D341Med (cell line): ENCODE measurements at places on chromosomes 16 and 17.

DNA sequence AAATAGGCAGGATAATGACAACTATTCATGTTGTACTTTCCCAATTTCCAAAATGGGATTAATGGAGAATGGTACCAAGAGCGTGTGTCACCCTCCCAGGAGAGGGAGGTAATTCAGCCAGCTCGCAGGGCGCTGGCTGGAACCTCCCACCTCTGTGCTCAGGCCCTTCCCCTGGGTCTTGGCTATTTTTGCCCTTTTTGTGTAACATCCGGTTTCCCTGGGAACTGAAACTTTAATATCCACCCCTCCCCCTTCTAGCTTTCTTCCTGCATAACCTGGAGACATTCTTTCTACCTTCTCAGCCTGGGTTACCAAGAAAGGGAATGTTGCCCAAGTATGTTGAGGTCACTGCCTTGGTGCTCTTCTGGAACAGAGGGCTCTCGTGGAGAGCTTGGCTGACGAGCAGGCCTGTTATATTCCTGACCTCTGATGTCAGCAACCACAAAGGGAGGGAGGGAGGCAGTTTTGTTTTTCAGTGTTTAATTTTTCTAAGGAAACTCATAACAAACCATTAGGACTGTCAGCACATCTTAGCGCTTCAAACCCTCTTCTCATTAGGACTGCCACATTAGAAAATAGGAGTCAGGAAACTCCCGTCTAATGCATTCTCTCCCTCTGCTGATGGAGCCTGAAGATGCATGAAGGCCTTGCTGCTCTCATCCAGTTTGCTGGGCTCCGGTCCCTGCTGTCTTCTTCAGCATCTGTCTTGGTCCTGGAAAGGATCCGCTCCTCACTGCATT is 25.6 kb downstream of the ITGB3 start:
- DNase-seq = no peak

- DNase-seq = no peak
These were observed 6.7 kb upstream of the WWOX start for GRCh38 chr16:78092758-78093157.

- DNase-seq = no peak
These were observed 123.7 kb upstream of the CCL2 start for GRCh38 chr17:34131386-34131785.

DNA sequence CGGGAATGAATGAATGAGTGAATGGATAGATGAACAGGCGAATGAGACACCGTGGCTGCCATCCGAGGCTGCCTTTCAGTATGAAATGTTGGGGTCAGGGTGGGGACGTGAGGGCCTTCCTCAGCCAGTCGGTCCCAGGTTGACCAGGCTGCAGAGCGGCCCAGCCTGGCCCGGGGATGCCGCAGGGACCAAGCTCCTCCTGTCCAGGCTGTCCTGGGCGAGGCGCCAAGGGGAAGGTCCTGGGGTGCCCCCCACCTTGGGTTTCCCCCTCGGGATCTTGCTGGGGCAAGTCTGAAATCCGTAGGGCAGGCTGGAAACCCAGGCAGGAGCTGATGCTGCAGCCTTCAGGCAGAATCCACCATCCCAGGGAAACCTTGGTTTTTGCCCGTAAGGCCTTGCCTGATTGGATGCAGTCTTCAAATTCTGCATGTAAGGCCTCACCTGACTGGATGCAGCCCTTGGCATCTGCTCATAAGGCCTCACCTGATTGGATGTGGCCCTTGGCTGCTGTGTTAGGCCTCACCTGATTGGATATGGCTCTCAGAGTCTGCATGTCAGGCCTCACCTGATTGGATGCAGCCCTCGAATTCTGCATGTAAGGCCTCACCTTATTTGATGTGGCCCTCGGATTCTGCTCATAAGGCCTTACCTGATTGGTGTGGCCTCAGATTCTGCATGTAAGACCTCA is 61.7 kb upstream of the ZNF469 start:
- DNase-seq = no peak

- DNase-seq = peak; percentile 56
These were observed 90.9 kb downstream of the MYH11 start for GRCh38 chr16:15765880-15766279.

GRCh38 chr17:8821446-8822105 is 22.4 kb upstream of the MFSD6L start:
- DNase-seq = no peak

- DNase-seq = peak; percentile 79
These were observed 140.6 kb downstream of the CDK5R1 start for GRCh38 chr17:32627239-32627996.

DNA sequence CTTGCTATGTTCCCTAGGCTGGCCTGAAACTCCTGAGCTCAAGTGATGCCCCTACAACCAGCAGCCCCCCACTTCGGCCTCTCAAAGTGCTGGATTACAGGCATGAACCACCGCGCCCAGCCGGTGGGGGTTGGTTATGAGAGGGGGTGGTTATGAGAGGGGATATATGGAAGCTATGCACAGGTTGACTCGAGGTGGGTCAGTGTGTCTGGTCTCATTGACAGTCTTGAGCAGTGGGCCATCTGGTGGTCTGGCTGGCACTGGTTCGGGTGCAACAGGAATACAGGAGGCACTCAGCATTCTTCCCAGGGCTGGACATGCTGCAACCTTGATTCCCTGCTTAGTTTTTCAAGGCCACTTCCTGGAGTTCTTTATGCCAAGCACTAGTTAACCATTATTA is 5.6 kb upstream of the STX1B start:
- DNase-seq = peak; percentile 26

- DNase-seq = no peak
These were observed 448.6 kb upstream of the RBFOX1 start for GRCh38 chr16:6884002-6884401.

GRCh38 chr17:80611816-80612215 is 67.2 kb downstream of the RPTOR start:
- DNase-seq = no peak

DNA sequence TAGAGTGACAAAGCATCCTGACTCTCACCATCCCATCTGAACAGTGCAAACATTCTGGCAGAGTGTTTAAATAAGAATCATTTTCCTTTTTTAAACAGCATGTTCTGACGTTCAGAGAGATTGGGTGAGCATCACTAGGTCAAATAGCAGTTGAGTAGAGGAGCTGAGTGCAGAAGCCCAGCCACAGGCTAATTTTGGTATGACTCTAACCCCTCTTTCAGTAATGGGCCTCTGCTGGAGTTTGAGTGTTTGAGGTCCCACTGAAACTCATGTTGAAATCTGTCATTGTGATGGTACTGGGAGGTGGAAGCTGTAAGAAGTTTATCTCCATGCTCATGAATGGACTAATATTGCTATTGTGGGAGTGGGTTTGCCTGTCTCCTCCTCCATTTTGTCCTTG is 194.4 kb downstream of the SALL1 start:
- DNase-seq = no peak

GRCh38 chr17:2023692-2024571 is 1.2 kb downstream of the RTN4RL1 start:
- peak; percentile 81 for DNase-seq

- DNase-seq = no peak
These were observed 987 bp upstream of the HASPIN start for GRCh38 chr17:3722716-3723115.

GRCh38 chr17:73261952-73262675 is 434 bp upstream of the CPSF4L start:
- DNase-seq = no peak

- no peak for DNase-seq
These were observed 7.7 kb downstream of the ARHGAP17 start for GRCh38 chr16:25007284-25007984.

DNA sequence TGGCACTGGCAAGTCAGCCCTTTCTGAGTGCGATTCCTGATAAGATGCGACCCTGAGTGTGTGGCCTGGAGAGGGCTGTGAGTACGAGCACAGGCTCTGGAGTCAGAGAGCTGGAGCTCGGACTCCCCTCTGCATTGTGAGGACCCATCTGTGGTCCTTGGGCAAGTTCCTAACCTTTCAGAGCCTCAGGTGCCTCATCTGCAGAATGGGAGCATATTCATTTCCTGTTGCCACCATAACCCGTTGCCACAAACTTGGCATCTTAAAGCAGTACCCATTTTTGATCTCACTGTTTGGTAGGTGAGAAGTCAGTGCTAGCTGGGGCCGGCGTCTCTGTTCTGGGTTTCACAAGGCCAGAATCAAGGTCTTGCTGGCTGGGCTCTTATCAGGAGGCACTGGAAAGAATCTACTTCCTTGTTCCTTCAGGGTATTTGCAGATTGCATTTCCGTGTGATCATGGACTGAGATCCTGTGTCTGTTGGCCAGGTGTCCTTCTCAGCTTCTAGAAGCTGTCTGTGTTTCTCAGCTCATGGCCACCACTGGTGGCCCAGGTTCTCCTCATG is 20.2 kb downstream of the KNOP1 start:
- DNase-seq = no peak

- no peak for DNase-seq
These were observed 299.7 kb downstream of the C16orf95 start for GRCh38 chr16:87017371-87018012.
